ENCODE measurements at places on chromosomes 3 and 15.

DNA sequence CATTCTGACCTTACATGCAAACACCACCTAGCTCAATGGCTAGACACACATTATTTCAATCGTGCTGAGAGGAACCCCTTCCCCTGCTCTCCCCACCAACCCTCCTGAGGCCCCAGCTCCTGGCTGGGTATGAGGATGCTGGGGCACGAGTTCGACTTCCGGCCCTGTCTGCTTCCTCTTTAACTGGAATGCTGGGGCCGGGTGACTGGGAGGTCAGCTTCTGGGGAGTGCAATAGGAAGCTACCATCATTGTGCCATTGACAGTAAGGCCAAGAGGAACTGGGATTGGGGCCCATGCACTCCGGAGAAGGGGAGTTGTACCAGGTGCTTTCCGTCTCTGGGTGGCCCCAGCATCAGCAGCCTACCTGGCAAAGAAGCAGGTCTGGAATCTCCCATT is 15.6 kb upstream of the TLE3 start:
- DNase-seq = no peak

DNA sequence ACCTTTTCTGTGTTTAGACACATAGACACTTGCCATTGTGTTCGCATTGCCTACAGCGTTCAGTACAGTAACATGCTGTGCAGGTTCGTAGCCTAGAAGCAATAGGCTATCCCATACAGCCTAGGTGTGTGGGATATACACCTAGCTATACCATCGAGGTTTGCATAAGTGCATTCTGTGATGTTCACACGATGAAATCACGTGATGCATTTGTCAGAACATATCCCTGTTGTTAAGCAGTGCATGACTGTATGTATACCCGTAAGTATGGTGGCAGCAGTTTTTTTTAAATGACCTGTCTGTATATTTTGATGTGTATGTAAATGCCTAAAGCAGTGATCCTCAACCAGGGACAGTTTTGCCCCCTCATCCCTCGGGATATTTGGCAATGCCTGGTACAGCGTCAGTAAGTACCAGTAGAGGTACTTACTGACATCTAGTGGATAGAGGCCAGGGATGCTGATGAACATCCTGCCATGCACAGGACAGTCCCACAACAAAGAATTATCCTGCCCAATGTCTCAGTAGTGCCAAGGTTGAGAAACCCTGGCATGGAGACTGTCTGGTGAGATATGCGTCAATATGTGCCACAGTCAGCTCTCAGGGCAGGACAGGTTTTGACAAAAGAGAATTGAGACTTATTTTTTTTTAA is 129.1 kb downstream of the HCN4 start:
- no peak for DNase-seq

- no peak for DNase-seq
Measured at GRCh38 chr15:74253211-74253921, 17.2 kb downstream of the CCDC33 start.

DNA sequence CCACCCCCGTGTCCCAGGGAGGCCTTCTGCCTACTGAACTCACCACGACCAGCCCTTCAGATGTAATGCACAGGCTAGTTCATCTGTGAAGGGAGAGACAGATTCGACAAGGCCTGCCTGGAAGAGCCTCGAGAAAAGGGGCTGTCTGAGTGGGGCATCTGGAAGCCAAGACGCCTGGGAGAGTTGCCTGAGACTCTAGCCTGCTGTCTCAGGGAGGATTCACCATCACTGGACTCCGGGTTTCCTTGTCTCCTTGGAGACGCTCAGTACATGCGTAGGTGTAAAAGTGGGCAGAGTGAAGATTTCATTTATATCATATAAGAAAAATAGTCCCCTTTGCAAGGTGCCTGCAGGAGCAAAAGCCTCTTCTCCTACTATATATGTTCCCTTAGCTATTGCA is 468.9 kb downstream of the FOXP1 start:
- DNase-seq = no peak

DNA sequence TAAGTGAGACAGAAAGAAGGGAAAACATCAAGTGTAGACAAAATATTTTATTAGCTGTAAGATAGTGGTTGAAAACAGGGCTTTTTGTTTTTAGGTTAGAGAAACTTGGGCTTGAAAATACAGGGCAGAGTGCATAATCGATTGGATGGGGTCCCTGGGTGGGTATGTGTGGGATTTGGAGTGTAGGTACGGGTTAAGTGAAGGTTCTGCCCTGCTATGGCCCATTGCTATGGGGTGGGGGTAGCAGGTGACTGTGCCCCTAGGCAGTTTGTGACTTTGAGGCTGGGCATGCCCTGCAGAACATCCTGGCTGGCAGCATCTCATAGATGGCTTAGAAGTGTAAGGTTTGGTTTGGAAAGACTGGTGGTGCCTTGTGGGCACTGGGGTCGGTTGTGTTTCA is 3.7 kb upstream of the FAM131A start:
- no peak for DNase-seq

GRCh38 chr3:173690542-173691180 is 293.1 kb downstream of the NLGN1 start:
- no peak for DNase-seq

DNA sequence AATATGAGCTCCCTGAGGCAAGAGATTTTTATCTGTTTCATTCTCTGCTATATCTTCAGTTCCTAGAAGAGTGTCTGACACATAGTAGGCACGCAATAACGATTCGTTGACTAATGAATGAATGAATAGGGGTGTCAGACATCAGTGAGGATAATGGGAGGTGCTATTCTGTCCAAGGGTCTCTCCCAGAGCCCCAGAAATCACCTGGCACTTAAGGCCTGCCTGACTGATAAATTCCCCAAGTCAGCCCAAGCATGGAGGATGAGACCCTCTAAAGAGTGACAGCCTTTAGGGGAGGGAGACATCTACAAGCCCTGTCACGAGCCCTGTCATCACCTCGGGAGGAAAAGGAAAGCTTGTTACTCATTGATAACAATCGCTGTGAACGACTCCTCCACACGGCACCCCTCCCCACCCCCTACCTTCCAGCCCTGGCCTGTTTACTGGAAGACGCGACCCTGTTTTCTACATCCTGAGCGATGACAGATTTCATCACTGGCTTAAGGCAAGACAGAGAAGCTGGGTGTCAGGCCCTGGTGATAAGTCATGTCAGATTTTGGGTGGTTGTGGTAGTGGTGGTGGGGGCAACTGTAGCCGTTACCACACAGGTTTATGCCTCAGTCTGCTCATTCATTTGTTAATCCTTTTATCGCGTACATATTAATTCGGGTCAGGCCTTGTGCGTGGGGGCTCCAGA is 23.1 kb downstream of the BHLHE40 start:
- DNase-seq = no peak

GRCh38 chr3:79490165-79491028 is 277.4 kb downstream of the ROBO1 start:
- DNase-seq = peak; percentile 61

DNA sequence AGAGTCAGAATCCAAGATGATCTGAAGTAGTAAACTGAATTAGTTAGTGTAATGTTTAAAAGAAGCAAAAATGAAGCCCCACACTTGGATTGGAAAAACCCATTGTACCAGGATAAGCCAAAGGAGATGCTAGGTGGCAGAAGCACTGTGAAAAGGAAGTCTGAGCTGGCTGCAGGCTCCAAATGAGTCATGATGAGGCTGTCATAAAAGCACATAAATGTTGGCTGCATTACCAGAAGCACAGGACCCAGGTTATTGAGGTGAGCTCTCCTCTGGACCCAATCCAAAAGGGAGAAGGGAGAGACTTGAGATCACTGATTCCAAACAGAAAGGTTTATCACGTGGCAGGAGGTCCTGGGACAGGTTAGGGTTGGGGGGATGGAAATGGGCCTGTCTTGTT is 3.2 kb upstream of the ACAN start:
- no peak for DNase-seq

- no peak for DNase-seq
Measured at GRCh38 chr3:109268181-109268580, 48.1 kb downstream of the DPPA2 start.

- no peak for DNase-seq
Measured at GRCh38 chr3:14884665-14885064, 62.7 kb upstream of the NR2C2 start.

GRCh38 chr15:35445891-35446290 is 100.1 kb downstream of the DPH6 start:
- DNase-seq = no peak

DNA sequence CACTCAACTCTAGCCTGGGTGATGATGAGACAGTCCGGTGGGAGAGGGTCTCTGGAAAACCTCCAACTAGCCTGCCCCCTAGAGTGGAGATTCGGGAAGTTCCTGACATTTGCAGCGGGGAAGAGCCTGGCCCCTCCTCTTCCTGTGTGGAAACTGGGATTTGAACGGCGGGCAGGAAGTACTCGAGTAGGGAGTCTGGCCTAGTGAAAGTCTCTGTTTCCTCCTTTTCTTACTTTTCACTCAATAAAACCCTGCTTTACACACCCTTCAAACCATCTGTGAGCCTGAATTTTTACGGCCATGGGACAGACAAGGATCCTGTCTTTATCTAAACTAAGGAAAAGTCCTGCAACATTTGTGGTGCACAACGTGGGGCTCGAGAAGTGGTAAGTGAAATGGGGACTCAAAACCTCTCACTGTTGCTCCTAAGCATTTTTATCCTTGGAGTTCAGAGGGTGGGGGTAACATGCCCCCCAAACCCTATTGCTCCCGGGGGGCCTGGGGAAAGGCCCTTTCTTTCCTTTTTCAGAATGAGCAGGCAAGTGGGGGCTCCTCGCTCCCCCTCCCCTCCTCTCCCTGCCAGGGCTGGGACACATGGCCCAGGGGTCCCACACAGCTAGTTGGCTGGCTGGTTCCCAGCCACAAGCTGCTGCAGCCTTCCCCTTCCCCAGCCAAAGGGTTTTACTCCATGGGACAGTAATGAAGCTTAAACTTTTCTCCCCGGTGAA is 224.7 kb upstream of the GBE1 start:
- DNase-seq = no peak

DNA sequence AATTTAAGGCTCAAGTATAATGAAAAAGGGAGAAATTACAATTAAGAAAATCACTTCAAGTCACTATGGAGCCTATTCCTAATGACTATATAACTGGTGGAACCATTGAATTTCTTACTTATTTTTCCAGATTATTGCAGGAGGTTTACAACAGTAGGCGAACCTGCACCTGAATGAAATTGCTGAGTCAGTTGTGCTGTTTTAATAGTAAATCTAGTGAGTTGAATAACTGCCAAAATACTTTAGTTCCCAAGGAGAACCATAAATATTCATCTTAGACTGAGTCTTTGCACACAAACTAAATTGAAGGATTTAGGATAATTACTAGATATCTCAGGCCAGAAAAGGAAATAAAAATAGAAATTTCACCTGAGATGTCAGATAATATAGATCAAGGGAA is 1052.8 kb downstream of the NAALADL2 start:
- no peak for DNase-seq

DNA sequence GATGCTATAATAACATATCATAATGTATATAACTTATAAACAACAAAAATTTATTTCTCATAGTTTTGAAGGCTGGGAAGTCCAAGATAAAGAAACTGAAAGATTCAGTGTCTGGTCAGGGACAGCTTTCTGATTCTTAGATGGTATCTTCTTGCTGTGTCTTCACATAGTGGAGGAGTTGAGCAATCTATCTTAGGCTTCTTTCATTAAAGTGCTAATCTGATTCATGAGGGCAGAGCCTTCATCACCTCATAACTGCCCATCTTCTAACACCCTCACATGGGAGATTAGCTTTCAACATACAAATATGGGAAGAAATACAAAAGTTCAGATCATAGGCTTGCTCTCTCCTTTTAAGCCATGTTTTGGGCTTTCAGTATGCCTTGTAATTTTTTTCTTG is 774.8 kb upstream of the EPHA6 start:
- DNase-seq = no peak

DNA sequence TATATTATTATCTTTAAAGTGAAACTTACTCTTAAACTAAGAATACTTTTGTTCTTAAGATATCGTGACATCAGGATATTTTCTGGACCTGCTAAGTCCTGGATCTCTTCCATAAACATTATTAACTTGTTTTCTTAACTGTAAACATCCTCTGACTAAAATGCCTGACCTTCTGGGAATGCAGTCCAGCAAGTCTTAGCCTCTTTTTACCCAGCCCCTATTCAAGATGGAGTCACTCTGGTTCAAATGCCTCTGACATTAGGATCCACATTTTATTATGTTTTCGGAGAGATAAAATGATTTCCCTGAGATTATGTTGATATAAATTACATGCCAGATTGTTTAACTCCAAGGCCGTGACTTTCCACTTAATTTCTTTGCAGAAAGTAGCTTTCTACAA is 37.6 kb downstream of the OSTN start:
- no peak for DNase-seq

DNA sequence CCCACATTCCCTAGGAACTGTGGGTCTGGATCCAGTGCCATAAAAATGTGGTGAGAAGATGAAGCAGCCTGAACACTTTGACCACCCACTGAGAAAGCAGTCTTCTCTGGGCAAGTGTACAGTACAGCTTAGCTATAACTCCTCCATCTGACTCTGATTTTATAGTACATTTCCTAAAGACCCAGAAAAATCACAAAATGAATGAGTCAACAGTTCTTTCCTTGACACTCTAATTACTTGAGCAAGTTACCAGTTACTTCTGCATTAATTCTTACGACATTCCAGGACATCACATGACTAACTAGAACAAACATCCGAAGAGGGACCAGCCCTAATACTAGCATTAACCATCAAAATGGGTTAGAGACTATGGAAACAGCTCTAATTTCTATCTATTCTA is 148.1 kb upstream of the PEX5L start:
- DNase-seq = no peak

GRCh38 chr3:63980830-63981498 is 42.3 kb downstream of the PSMD6 start:
- DNase-seq = no peak

DNA sequence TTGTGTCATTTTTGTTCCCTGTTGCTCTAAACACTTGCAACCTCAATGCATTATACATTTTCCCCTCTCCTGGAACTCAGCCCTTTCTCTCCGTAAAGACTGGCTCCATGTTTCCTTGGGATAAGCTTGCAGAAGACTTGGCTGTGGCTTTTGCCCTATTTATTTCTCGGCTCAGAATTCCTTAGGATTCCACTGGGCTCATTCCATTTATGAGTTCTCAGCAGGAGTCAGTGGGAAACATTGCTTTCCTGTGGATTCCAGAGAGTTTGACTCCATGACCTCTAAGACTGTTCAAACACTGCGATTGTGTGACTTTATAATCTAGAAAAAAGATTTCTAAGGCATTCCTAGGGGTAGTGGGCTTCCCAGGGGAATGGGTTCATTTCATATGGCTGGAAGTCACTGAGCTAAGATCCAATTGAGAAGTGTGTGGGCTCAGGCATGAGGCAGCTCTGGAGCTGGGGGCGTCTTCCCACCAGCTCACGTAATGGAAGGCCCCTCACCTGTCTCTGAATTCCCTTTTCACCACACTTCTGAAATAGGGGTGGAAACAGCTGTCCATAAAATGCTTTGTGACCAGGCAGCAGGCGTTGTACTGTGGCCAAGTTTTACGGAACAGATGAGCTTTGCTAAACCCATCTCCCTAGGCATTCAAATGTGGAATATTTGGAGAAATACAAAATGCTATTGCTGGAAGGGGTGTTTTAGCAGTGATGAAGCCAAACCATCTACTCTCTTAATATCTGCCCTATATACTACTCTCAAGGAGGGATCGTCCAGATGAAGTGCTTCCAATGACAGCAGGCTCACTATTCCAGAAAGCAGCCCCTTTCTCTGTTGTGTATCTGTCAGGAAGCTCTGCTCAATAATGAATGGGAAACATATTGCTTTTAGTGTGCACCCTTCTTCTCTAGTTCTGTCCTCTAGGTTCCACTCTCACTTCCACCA is 91.8 kb upstream of the BCL6 start:
- peak; percentile 44 for DNase-seq

GRCh38 chr15:33171202-33171601 is 23.3 kb downstream of the FMN1 start:
- DNase-seq = no peak

GRCh38 chr15:62976301-62976881 is 66.2 kb upstream of the TPM1 start:
- DNase-seq = no peak
